ENCODE measurements at places on chromosomes 5 and 9.

GRCh38 chr9:98357921-98358535 is 102.6 kb upstream of the TBC1D2 start:
- no peak for DNase-seq

DNA sequence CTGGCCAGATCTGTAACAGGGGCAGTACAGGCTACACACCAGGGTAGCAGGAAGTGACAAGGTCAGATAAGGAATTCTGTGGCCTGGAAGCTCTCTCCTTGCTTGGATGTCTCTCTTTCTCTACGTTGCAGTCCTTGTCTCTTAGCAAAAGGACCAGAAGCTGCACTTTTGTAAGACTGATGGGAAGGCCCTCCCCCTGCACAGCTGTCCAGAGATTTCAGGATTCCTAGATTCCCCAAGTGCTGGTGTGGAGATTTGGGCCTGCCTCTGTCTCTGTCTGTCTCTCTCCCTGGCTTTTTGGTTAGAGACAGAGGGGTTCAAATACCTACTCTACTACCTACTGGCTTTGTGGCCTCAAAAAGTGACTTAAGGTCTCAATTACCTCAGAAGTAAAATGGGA is 10.0 kb upstream of the CNTFR start:
- no peak for DNase-seq

DNA sequence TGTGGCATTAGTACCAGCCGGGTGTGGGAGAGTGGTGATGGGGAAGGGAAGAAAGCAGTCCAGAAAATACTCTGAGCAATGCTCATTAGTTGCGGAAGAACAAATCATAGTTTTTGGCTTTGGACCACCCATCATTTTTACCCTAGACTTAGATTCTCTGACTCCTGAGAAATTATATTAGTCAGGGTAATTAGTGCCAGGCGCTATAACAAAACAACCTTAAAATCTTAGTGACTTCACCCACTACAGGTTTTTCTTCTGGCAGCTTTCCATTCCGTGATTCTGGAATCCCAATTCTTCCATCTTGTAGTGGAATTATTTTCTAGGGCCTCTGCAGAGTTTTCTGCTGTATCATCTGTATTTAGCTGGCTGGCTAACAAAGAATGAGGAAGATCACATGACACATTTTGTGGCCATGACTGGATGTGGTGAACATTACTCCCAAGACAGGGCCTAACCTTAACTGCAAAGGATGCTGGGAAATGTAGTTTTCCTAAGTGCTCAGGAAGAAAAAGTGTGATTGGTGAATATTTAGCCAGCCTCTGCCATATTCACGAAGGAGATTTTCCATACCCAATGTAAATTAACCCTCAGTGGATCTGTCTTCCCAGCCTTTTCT is 373.0 kb upstream of the MEF2C start:
- no peak for DNase-seq

- DNase-seq, result no peak
Measured at GRCh38 chr5:82222597-82223574, 55.3 kb downstream of the RPS23 start.

DNA sequence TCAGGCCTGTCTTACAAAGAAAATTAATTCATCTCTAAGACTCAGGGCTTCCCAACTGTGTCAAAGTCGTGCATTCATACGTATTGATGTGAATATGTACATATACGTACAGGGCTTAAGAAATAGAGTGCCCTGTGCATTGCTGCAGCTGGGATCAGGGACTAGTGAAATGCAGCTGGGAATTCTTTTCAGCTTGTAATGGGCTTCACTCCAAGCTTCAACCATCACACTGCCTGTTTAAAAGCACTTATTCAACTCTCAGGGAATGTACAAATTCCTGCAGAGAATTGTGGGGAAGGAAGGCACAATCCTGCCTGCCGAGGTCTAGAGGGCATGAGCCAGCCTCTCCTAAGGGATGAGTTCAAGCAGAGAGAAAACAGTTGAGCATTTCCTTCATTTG is 59.6 kb upstream of the MAN2A1 start:
- DNase-seq, result peak; percentile 46

DNA sequence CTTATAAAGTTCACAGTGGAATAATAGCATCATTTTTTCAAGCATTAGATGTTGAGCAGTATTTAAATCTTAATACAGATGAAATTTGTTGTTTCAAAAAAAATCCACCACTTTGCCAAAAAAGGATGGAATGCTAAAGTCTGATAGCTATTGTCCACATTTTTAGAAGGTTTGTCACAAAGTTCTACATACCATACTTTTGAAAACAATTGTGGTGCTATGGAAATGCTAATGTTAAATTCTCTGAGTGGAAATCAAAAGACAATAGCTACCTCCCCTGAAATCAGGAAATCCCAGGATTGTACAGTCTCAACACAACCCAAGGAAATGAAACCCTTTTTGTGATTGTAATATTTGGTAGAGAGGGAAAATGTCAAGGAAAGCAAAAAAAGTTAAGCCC is 19.3 kb upstream of the GRAMD2B start:
- DNase-seq, result no peak

GRCh38 chr5:78908173-78909061 is 76.7 kb downstream of the ARSB start:
- peak; percentile 83 for DNase-seq

- no peak for DNase-seq
Measured at GRCh38 chr9:95611354-95611753, 94.6 kb upstream of the PTCH1 start.

- no peak for DNase-seq
Measured at GRCh38 chr9:128033609-128034008, 33.5 kb downstream of the NAIF1 start.

DNA sequence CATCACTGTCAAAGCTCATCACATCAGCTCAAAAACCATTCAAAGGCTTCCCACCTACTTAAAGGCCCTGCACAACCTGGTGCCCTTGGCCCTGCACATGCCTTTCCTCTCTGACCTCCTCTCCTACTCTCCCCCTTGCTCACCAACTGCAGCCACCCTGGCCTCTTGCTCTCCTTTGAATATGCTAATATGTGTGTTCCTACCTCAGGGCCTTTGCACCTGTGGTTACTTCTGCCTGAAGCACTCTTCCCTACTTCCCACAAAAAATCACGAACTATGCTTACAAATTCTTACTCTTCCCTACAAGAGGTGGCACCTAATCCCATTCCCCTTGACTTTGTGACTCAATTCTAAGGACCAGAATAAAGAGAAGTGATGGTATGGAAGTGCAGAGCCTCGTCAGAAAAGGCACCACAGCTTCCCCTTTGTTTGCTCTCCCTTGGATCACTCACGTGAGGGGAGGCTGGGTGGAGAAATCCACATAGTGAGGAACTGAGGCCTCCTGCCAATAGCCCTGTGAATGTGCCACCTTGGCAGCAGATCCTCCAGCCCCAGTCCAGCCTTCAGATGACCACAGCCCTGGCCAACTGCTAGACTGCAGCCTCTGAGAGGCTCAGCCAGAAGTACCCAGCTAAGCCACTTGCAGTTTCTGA is 3.2 kb upstream of the TMEM171 start:
- no peak for DNase-seq

DNA sequence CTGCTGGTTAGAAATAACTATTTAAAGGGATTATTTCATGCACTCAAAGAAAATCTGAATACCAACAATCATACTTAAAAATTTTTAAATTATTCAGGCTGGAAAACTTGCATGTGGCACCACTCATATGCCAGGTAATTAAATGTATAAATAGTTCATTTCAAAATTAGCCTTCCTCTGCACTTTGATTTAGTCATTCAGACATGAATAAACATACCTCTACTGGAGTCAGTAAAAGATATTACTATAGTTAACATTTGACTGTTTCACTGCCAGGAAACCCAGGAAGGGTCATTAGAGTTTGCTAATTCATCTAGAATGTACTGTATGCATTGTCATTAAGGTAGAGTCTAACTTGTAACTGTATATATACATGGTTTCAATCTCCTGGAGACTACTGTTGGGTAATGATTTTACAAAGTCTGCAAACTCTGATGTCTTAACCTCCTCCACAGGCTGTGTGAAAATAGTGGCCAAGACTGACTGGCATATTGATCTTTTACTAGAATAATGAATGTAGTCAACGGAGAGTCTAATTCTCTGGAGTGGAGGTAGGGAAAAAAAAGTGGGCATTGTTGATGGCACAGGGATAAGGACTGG is 43.7 kb downstream of the TEX10 start:
- DNase-seq, result no peak

DNA sequence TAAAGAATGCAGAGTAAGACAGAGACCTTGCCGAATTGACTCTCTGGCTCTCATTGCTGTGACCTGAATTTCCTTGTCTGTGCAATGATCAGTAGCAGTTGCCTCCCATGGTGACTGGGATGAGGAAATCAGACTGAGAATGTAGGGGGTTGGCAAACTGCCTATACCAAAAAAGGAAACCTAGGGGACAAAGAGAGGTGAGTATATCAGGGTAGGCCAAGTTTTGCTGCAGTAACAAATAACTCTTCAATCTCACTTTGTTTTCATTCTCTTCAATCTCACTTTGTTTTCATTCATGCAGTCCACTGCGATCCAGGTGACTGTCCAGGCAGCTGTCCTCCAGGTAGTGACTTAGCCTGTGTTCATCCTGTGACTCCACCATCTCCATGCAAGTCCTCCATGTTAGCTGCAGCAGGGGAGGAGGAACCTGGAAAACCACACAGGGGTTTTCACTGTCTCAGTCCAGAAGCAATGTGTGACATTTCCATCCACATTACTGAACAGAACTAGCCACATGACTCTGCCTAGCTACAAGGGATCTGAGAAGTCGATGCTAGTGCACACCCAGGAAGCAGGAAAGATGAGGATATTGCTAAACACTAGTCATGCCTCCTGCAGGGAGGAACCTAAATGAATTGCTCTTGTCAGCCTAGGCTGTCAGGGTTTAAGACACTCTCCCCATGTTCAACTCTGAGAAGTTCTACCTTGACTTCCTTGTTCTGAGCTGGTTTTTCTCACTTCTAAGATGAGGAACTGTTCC is 26.0 kb downstream of the TMEM174 start:
- DNase-seq, result no peak

GRCh38 chr9:70382709-70383605 is 31.5 kb downstream of the KLF9 start:
- DNase-seq, result no peak

DNA sequence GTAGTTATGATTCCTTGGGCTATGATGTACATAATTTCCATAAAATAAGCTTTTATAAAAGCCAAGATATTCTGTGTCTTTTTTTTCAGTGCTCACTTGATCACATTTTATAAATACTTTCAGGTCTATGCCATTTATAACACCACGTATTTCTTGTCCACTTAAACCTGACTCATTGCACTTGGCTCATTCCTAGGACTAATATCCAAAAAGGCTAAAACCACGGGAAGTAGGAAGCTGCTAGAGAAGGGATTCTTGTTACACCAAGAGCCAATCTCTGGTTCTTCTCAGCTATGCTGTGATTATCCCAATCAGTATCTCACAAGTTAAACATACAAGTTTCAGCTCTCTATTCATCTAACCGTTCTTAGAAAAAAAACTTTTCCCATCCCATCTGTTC is 80.4 kb upstream of the CDH6 start:
- no peak for DNase-seq

- no peak for DNase-seq
Measured at GRCh38 chr5:97608501-97608900, 425.5 kb upstream of the RIOK2 start.

GRCh38 chr5:117245130-117245529 is 670.5 kb upstream of the SEMA6A start:
- DNase-seq, result no peak

- no peak for DNase-seq
Measured at GRCh38 chr5:16507716-16508115, 42.1 kb upstream of the ZNF622 start.

DNA sequence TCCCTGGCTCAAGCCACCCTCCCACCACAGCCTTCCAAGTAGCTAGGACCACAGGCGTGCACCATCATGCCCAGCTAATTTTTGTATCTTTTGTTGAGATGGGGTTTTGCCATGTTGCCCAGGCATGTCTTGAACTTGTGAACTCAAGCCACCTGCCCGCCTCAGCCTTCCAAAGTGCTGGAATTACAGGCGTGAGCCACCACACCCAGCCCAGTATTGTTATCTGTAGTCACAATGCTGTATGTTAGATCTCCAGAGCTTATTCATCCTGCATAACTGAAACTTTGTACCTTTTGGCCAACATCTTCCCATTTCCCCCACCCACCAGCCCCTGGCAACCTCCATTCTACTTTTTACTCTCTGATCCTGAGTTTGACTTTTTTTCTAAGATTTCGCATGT is 37.5 kb downstream of the CREBRF start:
- no peak for DNase-seq

DNA sequence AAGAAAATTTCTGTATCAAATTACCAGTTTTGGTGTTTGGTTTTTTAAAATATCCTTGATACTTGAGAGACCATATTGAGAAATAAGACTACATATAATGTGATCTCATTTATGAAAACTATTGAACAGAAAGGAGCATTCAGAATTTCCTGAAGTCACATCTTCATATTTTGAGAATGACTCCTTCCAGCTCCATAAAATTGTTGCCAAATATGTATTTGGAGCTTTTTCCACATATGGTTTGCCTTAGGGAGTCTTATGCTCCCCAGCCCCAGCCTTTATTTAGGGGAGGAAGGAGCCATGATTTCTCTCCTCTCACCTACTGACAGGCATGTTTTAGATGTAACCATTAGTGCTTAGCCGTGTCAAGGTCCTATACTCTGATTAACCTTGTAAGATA is 51.1 kb downstream of the GCNT1 start:
- no peak for DNase-seq

DNA sequence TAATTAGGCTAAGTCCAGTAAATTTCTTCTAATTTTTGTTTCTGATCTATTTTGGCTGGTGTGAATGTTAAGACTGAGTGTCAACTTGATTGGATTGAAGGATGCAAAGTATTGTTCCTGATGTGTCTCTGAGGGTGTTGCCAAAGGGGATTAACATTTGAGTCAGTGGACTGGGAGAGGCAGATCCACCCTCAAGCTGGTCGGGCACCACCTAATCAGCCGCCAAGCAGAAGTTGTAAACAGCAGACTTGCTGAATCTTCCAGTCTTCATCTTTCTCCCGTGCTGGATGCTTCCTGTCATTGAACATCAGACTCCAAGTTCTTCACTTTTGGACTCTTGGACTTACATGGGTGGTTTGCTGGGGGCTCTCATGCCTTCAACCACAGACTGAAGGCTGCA is 21.4 kb upstream of the MLLT3 start:
- DNase-seq, result no peak

- DNase-seq, result no peak
Measured at GRCh38 chr5:179876610-179876952, 18.0 kb upstream of the MRNIP start.
